SK-MEL-5 (cell line): ENCODE measurements at places on chromosomes 7 and 10. TPM values are rescaled to one million over a fixed set of nuclear protein-coding genes. Genes with fewer than 3 reads are reported as not detected.
A peak's percentile ranks its signal among the peaks of the same experiment; 100 is the strongest.

GRCh38 chr10:59361663-59362143 is 646 bp downstream of the FAM13C start:
- DNase-seq: no peak

- DNase-seq: no peak
These were observed 122.7 kb upstream of the PDSS1 start for GRCh38 chr10:26574783-26575182.

- DNase-seq: peak; percentile 15
These were observed 31.1 kb upstream of the SLF2 start for GRCh38 chr10:100881556-100882213.

DNA sequence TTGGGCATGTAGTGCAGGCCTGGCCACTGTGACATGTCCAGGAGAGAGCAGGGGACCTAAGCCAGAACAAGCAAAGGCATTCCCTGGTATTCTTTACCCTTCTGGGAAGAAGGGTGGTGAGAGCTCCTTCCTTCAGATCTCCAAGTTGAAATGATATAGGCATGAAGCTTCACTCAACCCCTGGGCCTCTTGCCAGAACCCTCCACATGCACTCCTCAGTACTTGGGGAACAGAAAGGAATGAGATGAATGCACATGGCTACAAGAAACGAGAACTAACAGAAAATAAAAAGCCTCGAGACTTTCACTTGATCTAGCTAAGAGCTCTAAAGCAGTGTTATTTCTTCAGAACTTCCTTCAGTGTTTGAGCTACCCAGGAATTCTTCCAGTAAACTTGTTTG is 262.2 kb downstream of the ETV1 start:
- DNase-seq: no peak

The TAC1 gene
- 1.2 TPM in 1 of 2 replicates, not detected in the other for total RNA-seq

DNA sequence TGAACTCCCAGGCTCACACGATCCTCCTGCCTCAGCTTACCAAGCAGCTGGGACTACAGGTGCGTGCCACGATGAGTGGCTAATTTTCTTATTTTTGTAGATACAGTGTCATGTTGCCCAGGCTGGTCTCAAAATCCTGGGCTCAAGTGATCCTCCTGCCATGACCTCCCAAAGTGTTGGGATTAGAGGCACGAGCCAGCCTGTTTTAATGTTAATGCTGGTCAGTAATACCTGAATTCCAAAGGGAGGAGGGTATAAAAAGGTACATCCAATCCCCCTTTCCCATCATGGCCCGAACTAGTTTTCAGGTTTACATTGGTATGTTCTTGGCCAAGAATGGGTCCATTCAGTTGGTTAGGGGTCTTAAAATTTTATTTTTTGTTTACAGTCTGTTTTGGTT is 329.1 kb downstream of the PARD3 start:
- DNase-seq: no peak

The ZNF485 gene
- total RNA-seq: 2.4 and 3.9 TPM in 2 replicates

GRCh38 chr10:34080485-34081346 is 734.4 kb downstream of the PARD3 start:
- no peak for DNase-seq

- DNase-seq: no peak
These were observed 115.1 kb upstream of the MEOX2 start for GRCh38 chr7:15801551-15801950.

- DNase-seq: no peak
These were observed 152.8 kb downstream of the SDHAF3 start for GRCh38 chr7:97270280-97270679.
